ENCODE measurements at places on chromosomes 7 and 10. TPM values are rescaled to one million over a fixed set of nuclear protein-coding genes. Genes with fewer than 3 reads are reported as not detected.

Gene TCAF1
- total RNA-seq: 16.7 TPM

Gene TRUB1
- total RNA-seq: 26.9 TPM

Gene AKR1C3
- 11.0 TPM for total RNA-seq

DNA sequence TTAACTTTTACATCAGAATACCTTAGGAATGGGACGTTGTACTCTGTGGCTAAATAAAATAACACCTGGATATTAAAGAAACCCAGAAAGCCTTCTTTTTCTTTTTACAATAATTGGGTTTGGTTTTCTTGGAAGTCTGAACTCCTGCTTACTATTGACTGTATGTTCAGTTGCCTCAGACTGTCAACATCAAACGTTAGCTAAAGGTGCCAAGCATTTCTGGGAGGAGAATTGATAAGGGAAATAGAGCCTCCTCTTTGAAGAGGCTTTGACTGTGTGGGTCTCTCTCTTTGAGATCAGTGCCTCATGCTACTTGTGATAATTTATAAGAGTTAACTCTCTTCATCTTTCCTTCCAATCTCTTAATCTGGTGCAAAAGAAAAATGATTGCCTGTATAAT is 224.7 kb upstream of the BMPER start:
- no peak for DNase-seq

GRCh38 chr7:118129041-118129795 is 54.7 kb upstream of the LSM8 start:
- DNase-seq: no peak

All from HT1080 (cell line).